ENCODE measurements at places on chromosomes 3 and 15. TPM values are rescaled to one million over a fixed set of nuclear protein-coding genes. Genes with fewer than 3 reads are reported as not detected.
A peak's percentile ranks its signal among the peaks of the same experiment; 100 is the strongest.

- no peaks in the 10 kb centered on the region for H3K27me3 ChIP-seq
- H3K27ac ChIP-seq = no peak overlapping the region
- no peak for DNase-seq
- H3K36me3 ChIP-seq = peaks cover 22% of the 10 kb centered on the region
- no peak overlapping the region for H3K4me3 ChIP-seq
Measured at GRCh38 chr15:34869110-34869509, 73.8 kb upstream of the ACTC1 start.

GRCh38 chr15:32953533-32953910 lies 235.7 kb downstream of the GREM1 start:
- H3K36me3 ChIP-seq = no peaks in the 10 kb centered on the region
- peak overlapping the region; percentile 31 for H3K4me3 ChIP-seq
- H3K4me1 ChIP-seq = peaks cover 23% of the 10 kb centered on the region
- no peak overlapping the region for H3K27ac ChIP-seq
- DNase-seq = peak; percentile 32

- H3K4me1 ChIP-seq = no peaks in the 10 kb centered on the region
- no peak overlapping the region for H3K4me3 ChIP-seq
- no peak for DNase-seq
- H3K27ac ChIP-seq = no peak overlapping the region
- no peaks in the 10 kb centered on the region for H3K36me3 ChIP-seq
- no peaks in the 10 kb centered on the region for H3K27me3 ChIP-seq
Measured at GRCh38 chr3:142875583-142876207, 13.2 kb downstream of the PCOLCE2 start.

DNA sequence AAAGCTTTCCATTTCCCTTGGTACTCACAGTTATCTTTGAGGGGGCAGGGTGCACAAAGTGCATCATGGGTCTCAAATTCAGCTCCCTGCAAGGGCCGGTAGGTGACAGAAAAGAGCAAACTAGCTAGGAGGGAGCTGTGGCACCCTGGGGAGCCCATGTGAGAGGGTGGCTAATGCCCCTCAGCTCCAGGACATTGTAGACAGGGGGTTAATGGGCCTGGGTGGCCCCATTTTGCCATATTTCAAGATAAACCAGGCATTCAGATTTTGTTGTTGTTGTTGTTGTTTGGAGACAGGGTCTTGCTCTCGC lies 3.7 kb upstream of the SLC6A6 start:
- no peak overlapping the region for H3K4me3 ChIP-seq
- H3K36me3 ChIP-seq = no peaks in the 10 kb centered on the region
- peaks cover 8% of the 10 kb centered on the region for H3K4me1 ChIP-seq
- H3K27me3 ChIP-seq = no peaks in the 10 kb centered on the region
- H3K27ac ChIP-seq = no peak overlapping the region

DNA sequence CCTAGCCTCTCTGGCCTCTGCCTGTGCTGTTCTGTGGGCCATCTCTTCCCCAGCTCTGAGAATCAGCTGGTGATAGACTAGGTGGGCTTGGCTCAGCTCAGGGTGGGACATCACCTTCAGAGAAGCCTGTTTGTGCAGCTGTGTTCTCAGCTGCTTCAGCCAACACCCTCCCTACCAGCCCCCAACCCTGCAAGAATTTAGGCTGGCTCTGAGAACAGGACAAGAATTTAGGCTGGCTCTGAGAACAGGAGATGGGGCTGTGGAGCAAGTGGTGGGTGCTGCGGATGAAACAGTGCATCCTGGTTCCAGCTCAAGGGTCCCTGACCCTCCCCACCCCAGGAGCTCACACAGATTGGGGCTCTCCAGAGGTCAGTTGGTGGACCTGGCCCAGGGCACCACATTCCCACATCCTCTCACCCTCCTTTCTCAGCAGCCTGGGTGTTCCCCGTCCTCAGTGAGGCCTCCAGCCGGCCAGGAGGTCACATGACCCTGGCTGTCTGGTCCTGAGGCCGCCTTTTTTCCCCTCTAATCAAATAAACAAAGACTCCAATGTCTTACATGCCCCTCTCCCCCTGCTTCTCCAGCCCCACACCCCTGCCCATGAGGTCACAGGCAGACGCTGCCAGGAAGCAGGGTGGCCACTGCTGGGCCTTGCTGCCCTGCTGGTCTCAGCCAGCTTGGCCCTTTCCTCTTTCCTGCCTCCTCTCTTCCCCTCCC lies 14.9 kb downstream of the PLEKHO2 start:
- H3K36me3 ChIP-seq = peaks cover 8% of the 10 kb centered on the region
- peaks cover 28% of the 10 kb centered on the region for H3K4me1 ChIP-seq
- H3K4me3 ChIP-seq = no peak overlapping the region
- peak overlapping the region; percentile 74 for H3K27ac ChIP-seq
- no peak for DNase-seq

GRCh38 chr3:127237835-127238234 lies 44.9 kb downstream of the PRR23E start:
- no peaks in the 10 kb centered on the region for H3K27me3 ChIP-seq
- no peaks in the 10 kb centered on the region for H3K4me1 ChIP-seq
- H3K36me3 ChIP-seq = no peaks in the 10 kb centered on the region

- 0 out of 2 replicates have a peak, but pooled peaks cover 2% of the 10 kb centered on the region for H3K36me3 ChIP-seq
- peaks cover 6% of the 10 kb centered on the region for H3K4me1 ChIP-seq
- no peak overlapping the region for H3K4me3 ChIP-seq
- H3K27me3 ChIP-seq = no peaks in the 10 kb centered on the region
Measured at GRCh38 chr3:160374472-160374871, 24.6 kb downstream of the IFT80 start.

DNA sequence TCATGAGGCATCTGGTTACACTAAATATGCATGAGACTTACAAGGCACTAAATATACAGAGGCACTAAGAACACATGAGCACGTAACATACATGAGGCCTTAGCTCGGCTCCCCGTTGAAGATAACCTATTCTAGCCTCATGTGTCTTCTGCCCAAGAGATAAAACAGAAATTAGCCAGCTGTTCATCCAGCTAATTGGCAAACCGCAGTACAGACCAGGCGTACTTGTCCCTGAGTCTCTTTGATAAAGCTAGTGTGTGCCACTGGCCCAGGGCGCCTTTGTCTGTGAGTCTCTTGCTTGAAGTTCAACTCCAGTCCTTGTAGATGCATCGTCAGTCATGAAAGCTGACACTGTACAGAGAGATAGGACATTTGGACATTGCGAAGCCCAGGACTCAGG lies 121.9 kb upstream of the SPATA12 start:
- no peaks in the 10 kb centered on the region for H3K27me3 ChIP-seq
- no peak for DNase-seq
- no peaks in the 10 kb centered on the region for H3K36me3 ChIP-seq
- H3K4me1 ChIP-seq = no peaks in the 10 kb centered on the region
- H3K4me3 ChIP-seq = no peak overlapping the region

DNA sequence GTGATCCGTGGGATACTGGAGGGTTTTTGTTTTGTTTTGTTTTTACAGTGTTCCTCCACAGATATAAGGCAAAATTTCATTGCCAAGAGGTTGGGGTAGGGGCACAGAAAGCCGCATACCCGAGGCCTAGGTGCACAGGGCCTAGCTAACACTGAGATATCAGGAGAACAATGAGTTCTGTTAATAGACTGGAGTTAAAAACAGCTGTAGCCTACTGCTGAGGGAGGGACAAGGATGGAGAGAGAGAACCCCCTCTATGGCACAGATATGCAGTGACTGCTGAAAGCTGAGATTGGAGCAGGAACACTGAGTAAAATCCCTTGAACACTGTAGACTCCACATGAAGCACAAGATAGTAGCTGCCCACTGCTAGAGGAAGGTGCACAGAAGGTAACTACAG lies 53.1 kb upstream of the MAP3K13 start:
- H3K27ac ChIP-seq = no peak overlapping the region
- no peaks in the 10 kb centered on the region for H3K36me3 ChIP-seq
- H3K4me3 ChIP-seq = no peak overlapping the region
- H3K27me3 ChIP-seq = no peaks in the 10 kb centered on the region

DNA sequence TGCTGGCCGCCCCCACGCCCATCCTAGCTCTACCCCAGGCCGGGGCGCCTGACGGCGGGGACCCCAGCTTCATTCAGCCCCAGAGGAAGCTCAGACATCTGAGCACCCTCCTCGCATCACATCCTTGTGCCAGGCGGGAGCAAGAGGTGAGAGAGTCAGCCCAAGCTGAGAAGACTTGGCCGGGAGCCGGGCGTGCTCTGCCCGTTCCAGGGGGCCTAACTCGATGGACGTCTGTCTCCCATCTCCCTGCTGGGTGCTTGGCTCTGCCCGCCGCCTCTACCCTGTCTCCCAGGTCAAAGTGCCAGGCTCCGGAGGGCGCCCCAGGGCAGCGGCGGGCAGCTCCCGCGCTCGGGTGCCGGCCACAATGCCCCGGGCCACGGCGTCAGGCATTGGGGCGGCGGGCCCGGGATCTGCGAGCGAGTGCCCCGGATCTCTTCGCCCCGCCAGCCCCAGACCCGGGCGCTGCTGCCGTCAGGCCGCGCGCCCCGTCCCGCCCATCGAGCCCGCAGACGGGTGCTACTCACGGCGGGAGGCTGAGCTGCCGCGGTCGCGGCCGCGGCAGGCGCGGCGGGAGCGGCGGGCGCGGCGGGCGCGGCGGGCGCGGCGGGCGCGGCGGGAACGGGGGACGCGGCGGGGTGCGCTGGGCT lies 388 bp downstream of the DAPK2 start:
- peaks cover 38% of the 10 kb centered on the region for H3K27me3 ChIP-seq
- H3K4me1 ChIP-seq = peaks cover 9% of the 10 kb centered on the region
- H3K27ac ChIP-seq = no peak overlapping the region
- peak overlapping the region; percentile 76 for H3K4me3 ChIP-seq

DNA sequence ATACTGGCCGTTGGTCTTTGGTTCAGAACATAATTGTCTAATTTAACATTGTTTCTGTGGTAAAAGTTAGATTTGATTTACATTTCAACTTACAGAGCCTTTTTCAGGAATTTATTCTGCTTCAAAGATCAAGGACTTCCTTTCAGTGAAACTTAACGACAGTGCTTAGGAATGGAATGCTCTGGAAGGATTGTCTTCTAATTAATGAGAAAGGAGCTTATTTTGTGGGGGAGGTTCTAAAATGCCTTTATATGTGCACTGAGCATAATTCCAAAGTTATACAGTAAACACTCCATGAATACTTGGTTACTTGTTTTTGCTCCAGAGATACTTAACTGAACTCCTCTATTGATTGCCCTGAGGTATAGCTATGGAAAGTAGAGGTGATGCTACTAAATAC lies 75.7 kb downstream of the CACNA1D start:
- 0 out of 2 replicates have a peak, but pooled peaks cover 5% of the 10 kb centered on the region for H3K4me1 ChIP-seq
- peak; percentile 32 for DNase-seq
- no peaks in the 10 kb centered on the region for H3K27me3 ChIP-seq
- H3K36me3 ChIP-seq = no peaks in the 10 kb centered on the region

DNA sequence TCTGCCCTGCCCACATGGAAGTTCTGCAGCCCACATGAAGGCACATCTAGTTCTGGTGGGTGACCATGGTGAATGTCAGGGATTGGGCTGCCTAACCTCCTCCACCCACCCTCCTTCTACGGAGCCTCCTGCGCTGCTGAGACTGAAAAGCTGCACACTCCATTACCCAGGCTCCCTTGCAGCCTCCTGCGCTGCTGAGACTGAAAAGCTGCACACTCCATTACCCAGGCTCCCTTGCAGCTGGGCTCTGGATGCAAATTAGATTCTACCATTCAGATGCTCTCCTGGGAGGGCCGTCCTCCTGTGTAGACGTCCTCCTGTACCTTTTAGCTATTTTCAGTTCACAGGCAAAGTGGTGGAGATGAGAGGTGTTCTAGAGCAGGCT lies 32.1 kb downstream of the POMGNT2 start:
- H3K4me3 ChIP-seq = no peak overlapping the region
- DNase-seq = no peak
- H3K4me1 ChIP-seq = no peaks in the 10 kb centered on the region
- no peaks in the 10 kb centered on the region for H3K27me3 ChIP-seq
- H3K36me3 ChIP-seq = no peaks in the 10 kb centered on the region

GRCh38 chr3:10548992-10549391 lies 43.6 kb upstream of the ATP2B2 start:
- DNase-seq = no peak
- no peaks in the 10 kb centered on the region for H3K36me3 ChIP-seq
- peaks cover 1% of the 10 kb centered on the region for H3K4me1 ChIP-seq
- no peaks in the 10 kb centered on the region for H3K27me3 ChIP-seq
- no peak overlapping the region for H3K27ac ChIP-seq

GRCh38 chr3:18337231-18337630 lies 87.9 kb downstream of the SATB1 start:
- no peak overlapping the region for H3K4me3 ChIP-seq
- no peak overlapping the region for H3K27ac ChIP-seq
- DNase-seq = no peak
- H3K36me3 ChIP-seq = no peaks in the 10 kb centered on the region
- peaks cover 28% of the 10 kb centered on the region for H3K4me1 ChIP-seq

- H3K27ac ChIP-seq = peak overlapping the region; percentile 60
- no peak overlapping the region for H3K4me3 ChIP-seq
- no peaks in the 10 kb centered on the region for H3K27me3 ChIP-seq
- 0 out of 2 replicates have a peak, but pooled peaks cover 6% of the 10 kb centered on the region for H3K36me3 ChIP-seq
Measured at GRCh38 chr15:60021589-60022378, 17.7 kb downstream of the FOXB1 start.

The TM4SF18 gene
- total RNA-seq = 1.0 TPM

The BDH1 gene
- total RNA-seq = 11.2 TPM

The GPR87 gene
- total RNA-seq = not detected

The LSG1 gene
- total RNA-seq = 44.5 TPM

The CYP8B1 gene
- not detected for total RNA-seq

The ZNF621 gene
- total RNA-seq = 13.6 TPM

The GOLGA8S gene
- not detected for total RNA-seq

The VWA5B2 gene
- 0.66 TPM for total RNA-seq

The LZTFL1 gene
- total RNA-seq = 13.9 TPM

The ACAD9 gene
- 36.4 TPM for total RNA-seq

The KLHL40 gene
- total RNA-seq = not detected
